GM12878 (cell line): ENCODE measurements at places on chromosomes 3 and 15.

DNA sequence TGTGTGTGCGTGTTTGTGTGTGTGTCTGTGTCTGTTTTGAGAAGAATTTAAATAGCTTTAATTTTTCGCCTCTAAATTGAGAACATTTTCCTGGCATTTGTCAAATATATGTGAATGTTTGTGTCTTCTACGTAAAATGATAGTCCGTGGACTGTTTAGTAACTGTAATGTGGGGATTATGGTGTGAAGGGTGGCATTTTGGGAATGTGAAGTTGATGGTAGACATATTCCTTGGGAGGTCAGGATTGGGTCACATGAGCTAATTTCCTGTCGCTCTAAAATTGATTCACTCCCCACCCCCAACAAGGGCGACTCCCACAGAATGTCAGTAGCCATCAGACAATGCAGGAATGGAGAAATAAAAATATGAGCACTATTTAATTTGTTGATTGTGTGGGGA, 107.3 kb downstream of the ITPR1 start:
- no peak for DNase-seq

DNA sequence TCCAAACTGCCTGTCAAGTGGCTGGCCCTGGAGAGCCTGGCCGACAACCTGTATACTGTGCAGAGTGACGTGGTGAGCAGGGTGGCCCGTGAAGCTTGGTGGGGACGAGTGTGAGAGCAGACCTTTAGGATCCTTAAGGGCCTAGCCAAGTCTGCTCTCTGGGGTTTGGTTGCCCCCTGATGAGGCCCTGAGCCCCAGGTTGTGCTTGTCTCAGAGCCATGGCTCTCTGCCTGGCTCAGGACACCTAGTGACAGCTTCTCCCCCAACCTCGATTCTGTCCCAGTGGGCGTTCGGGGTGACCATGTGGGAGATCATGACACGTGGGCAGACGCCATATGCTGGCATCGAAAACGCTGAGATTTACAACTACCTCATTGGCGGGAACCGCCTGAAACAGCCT, 14.4 kb downstream of the TYRO3 start:
- DNase-seq: no peak

GRCh38 chr3:168364967-168365366, 269.2 kb upstream of the GOLIM4 start:
- no peak for DNase-seq

DNA sequence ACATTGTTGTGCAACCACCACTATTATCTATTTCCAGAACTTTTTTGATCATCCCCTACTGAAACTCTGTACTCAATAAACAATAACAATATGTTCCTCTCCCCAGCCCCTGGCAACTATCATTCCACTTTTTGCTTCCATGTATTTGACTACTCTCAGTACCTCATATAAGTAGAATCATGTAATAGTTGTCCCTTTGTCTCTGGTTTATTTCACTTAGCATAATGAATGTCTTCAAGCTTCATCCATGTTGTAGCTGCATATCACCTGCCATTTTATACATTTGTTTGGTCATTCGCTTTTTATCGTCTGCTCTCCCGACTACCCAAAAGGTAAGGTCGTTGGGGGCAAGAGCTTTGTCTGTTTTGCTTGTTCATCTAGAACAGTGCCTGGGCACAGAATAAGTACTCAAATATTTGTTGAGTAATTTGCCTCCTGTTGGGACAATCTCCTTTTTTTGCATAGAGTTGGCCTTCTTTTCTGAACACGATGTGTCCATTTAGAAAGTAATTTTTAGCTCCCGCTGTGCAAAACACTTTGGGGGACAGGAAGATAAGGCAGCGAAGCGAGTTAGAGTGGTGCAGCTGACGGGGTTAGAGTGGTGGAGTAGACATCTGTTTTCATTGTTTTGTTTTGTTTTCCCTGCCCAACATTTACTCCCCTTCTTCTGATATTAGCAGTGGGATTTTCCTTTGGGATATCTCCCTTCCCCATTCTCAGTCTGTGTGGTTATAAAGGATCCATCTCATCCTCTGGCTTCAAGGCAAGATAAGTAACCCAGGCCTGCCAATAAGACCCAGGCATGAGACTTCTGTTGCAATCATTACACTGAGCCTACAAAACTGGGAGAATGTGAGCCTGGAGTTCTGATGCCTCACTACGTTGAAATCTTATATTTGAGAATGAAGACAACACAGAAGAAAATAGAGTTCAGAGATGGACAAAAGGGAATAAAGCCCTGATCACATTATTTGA, 83.4 kb upstream of the RNU6-1 start:
- DNase-seq: no peak

DNA sequence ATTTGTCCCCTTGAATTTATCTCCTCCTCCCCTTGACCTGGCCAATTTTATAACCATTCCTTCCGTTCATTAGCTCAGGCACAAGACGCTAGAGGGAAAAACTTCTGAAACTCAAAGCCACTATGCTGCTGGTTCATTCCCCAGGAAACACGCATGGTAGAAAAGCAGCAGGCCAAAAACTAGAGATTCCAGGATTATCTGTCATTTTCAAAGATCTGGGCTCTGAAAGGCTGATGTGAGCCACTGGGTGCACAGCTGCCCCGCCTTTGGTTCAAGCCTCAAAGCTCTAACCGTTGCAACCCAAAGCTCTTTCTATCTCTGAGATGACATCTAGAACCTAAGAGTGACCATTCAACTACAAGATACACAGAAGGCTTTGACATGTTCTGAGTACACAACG, 6.1 kb downstream of the ANP32A start:
- DNase-seq: no peak

DNA sequence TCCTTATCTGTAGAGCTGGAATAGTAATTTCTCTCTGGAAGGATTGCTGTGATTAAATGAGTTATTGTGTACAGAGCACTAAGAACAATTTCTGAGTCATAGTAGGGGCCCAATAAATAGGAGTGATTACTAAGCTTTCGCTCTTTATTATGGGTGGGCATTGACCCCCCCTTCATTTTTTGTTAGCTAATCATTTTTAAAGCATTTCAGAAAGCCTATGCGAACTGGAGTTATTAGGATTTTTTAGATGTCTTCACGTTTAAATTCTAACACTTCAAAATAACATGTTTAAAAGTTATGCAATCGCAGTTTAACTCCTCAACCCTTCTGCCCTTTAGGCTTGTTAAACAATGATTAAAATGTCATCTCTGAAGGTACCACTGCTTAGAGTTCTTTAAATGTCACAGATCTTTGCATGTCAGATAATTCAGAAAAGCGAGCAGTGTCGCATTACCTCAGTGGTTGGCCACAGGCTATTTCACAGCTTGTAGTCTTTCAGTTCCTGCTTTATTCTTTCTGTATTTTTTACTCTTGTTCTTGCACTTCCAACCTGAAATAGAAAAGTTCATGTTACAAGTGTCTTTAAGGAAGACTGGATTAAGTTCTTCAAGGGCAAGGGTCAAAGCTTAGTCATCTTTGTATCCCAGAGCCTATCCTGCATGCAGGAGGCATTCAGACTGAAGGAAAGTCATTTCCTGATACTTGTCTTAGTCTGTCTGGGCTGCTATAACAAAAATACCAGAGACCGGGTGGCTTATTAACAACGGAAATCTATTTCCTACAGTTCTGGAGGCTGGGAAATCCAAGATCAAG, 102.9 kb downstream of the FNDC3B start:
- DNase-seq: peak; percentile 94

GRCh38 chr15:96166223-96167200, 164.0 kb upstream of the NR2F2 start:
- DNase-seq: no peak

DNA sequence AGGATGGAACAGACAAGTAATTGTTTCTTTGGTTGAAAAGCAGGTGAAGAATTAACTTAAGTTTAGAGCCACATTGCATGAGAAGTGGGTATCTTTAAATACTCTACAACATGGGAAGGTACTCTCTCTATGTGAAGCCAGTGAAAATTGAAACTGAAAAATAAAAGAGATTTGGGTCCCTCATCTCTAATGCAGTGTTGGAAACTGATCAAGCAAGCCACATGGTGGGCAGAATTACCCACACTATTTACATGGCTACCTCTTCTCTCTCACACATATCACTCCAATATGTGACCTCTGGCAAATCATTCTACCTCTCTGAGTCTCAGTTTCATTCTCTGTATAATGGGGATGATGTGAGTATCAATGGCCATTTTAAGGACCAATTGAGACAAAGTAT, 339.0 kb downstream of the IL5RA start:
- peak; percentile 39 for DNase-seq

DNA sequence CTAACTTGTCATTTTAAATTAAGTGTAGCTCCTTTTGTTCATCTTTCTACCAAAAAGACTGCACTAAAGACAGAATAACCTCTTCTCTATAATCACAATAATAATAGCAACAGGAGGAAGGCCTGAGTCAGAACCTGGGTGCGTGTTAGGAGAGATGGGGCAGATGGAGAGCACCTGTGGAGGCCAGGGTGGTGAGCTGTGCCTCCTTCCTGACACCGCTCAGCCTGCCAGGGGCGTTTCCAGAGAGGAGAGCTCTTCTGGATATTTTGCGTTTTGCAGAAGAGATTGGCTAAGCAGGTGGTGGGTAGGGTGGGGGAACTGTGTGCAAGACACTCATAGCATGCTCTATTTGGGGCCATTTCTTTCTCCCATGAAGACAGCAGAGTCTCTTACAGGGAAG, 83.5 kb downstream of the MEGF11 start:
- no peak for DNase-seq

- DNase-seq: no peak
Observed at GRCh38 chr15:41254560-41254959, 23.5 kb downstream of the CHP1 start.

DNA sequence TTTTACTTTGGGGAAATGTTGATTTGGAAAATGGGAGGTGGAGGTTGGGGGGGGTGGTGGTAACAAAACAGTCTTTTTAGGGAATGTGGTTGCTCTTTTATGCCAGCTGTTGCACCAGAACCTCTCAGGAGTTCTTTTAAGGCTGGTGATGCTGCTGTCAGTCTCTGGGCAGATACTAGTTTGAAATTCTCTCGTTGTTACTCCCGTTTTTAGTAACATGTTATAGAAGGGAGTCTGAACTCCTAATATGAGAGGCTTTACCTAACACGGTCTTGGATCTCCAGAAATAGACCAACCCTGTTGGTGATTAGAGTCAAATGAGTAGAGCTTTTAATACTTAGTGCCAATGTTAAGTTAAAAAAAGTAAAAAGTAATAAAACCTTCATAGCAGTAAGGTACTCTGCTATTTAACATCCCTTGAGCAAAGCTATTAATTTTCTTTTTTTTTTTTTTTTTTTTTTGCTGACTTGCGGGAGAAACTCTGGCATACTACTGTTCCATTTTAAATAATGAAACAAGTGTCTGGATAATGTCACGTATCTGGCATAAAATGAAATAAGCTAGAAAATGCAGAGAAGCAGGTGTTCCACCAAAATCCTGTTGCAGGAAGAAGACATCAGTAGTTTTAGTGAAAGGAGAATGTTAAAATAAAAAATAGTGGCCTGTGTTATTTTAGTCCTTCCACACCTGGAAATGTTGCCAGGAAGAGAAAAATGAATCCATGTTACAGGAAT, 156.7 kb downstream of the CACNA1D start:
- peak; percentile 4 for DNase-seq

DNA sequence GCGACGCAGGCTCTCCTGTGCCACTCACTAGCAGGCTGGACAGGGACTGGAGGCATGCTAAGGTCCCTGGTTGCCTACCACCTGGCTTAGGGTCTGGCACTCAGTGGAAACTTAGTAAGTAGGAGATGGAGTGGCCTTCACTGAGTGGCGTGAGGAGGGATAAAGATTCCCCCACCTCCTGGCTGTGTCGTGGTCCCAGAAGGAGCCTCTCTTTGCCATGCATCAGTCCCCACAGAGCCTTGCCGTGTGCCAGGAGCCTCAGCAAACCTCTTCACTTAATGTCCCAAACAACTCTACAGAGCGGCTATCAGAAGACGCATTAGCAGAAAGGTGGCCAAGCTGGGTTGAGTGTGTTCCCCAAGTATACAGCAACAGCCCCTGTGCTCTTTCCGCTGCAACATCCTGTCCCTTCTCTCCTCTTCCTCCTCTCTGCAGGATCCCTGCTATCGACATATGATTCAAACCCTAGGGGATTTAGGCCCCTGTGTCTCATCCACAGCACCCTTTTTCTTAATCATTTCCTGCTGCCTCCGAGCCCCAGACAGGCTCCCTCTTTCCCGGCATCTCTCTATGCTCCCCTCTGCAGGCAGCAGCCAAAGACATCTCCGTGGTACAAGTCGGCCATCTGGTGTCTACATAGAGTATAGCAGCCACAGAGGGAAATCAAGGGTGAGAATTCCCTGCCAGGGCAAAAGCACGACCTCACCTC, 66.7 kb downstream of the SLC6A1 start:
- no peak for DNase-seq

DNA sequence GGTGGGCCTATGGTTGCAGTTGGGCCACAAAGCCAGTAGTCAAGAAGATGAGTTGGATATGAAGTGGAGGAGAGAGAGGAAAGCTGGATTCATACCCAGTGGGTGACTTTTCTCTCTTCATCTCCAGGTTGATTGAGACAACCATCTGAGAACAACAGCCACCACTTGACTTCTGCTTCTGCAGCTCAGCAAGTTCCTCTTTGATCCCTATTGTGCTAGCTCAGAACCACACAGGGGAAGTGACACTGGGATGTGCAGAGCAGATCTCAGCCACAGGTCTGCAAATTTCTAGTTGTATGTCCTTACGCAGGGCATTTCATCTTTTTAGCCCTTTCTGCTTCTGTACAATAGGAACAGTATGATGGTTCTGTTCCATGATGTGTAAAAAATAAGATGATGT, 459.2 kb upstream of the ARRDC4 start:
- DNase-seq: no peak

DNA sequence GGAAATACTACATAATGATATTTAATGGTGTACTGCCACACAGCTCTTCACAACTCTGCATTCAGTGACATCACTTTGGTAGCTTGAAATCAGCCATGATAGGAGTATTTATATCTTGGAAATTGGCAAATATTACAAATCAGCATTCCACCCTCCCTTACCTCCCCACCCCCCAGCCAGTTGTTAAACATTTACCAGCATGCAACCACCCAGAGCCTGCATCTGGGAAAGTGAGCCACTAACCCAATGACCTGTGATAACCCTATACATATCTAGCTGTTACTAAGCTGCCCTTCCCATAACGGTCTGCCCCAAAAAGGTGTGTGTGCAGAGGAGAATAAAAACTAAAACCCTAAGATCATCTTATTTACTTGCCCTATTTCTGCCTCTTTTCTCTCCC, 44.6 kb upstream of the SATB1 start:
- no peak for DNase-seq

GRCh38 chr15:73550190-73550589, 83.0 kb downstream of the NPTN start:
- no peak for DNase-seq
